Dermis lymphatic vessel endothelial cell (primary cell): ENCODE measurements at places on chromosomes 3 and 15. TPM values are rescaled to one million over a fixed set of nuclear protein-coding genes. Genes with fewer than 3 reads are reported as not detected.

The P2RY12 gene
- total RNA-seq = not detected in 2 replicates

The C3orf49 gene
- not detected in 2 replicates for total RNA-seq

The HGD gene
- total RNA-seq = 0.11 and 0.26 TPM in 2 replicates

The ACKR2 gene
- 5.4 and 12.5 TPM in 2 replicates for total RNA-seq

The GOLGA8G gene
- not detected in 2 replicates for total RNA-seq

The USP13 gene
- total RNA-seq = 33.7 and 47.4 TPM in 2 replicates

The KBTBD12 gene
- total RNA-seq = not detected in 2 replicates

The THUMPD3 gene
- total RNA-seq = 19.9 and 24.2 TPM in 2 replicates

The WNT7A gene
- total RNA-seq = not detected in 2 replicates

The ANKRD34C gene
- not detected in 2 replicates for total RNA-seq

The CNTN6 gene
- not detected in 2 replicates for total RNA-seq

The CHRD gene
- 0.43 and 0.69 TPM in 2 replicates for total RNA-seq

The COL6A5 gene
- total RNA-seq = not detected in 2 replicates

The EPB42 gene
- not detected in 2 replicates for total RNA-seq

The TMC3 gene
- not detected in 2 replicates for total RNA-seq

The MYRIP gene
- total RNA-seq = 8.9 and 10.1 TPM in 2 replicates

The NEDD4 gene
- total RNA-seq = 22.9 and 32.7 TPM in 2 replicates

The ZNF662 gene
- 0.33 and 2.1 TPM in 2 replicates for total RNA-seq

The ADAMTS7 gene
- 3.4 and 6.6 TPM in 2 replicates for total RNA-seq
